ENCODE measurements at places on chromosomes 6 and 20. TPM values are rescaled to one million over a fixed set of nuclear protein-coding genes. Genes with fewer than 3 reads are reported as not detected.

- no peak for DNase-seq
Observed at GRCh38 chr20:1012359-1013168, 10.5 kb upstream of the RSPO4 start.

DNA sequence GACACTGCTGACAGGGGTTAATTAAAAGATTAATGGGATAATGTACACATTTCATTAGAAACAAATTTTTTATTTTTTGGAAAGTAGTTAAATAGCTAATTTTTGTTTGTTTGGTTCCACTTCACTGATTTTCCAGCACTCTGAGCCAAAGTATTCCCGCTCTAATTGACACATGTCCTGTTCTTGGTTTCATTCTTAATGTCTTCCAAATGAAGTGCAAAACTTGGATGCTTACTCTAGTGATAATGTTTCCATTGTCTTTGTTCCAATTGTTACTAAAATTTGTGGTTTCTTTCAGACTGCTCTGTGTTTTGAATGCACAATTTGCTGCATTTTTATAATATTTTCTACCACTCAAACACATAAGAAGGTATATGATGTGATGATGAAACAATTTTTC, 794.3 kb downstream of the PHF3 start:
- no peak for DNase-seq

- no peak for DNase-seq
Observed at GRCh38 chr20:16260911-16261310, 312.3 kb downstream of the KIF16B start.

GRCh38 chr6:106125925-106126435, 39.8 kb downstream of the PRDM1 start:
- peak; percentile 53 for DNase-seq

DNA sequence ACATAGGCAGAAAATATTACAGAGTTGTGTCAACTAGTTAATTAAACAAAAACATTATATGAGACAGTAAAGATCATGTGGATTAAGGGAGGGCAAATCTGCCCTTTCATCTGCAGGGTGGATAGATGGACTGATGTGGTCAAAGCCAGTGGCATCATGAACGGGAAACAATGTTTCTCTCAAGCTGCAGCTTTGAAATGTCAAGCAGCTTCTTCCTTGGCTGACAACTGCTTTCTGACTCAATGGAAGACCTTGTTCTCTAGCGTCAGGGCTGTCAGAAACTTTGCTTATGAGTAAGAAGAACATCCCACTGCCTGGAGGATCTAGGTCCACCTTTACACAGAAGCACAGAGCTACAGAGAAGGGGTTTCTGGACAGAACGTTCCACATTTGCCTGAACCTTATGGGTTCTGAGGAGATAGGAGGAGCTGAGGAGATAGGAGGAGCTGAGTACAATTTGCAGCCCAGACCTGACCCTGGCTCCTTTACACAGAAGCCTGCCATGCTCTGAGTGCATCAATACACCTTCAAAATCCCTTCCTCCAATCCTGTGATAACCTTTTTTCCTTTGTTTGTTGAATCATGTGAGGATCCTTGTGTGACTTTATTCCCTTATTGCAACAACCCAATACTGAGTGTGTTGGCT, 6.1 kb downstream of the CST5 start:
- no peak for DNase-seq

GRCh38 chr6:127243501-127243900, 23.2 kb upstream of the RNF146 start:
- no peak for DNase-seq

DNA sequence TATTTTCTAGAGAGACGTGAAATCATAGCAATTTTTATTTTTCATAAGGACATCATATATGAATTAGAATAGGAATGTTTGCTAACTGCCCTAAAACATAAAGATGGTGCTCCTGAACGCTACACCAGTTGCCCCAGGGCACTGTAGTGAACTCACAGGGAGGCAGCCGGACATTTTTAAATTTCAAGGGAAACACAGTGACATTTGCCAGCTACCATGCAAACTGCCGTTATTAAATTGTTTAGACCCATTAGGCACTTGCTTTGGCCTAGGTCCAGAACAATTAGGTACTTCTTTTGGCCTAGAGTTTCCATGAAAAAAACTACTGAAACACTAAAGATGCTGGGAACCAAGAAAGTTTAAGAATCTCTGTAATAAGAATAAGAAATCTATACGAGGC, 24.9 kb upstream of the CFAP206 start:
- no peak for DNase-seq

GRCh38 chr6:73565767-73566485, 45.1 kb upstream of the EEF1A1 start:
- no peak for DNase-seq

DNA sequence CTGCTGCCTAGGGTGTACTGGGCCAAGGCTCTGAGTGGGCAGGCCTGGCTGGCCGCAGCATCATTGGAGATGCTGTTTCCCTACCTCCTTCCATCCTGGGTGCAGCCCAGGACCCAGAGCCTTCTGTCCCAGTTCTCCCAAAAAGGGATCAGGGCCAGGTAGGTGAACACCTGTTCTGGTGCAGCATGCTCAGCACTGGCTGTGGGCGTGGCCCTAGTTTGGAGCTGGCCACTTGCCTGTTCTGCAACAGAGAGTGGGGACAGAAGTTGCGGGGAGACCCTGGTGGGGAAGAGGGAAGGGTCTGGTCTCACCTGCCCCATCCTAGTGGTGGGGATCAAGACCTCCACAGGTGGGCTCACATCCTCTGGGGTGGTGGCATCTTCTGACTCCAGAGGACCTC, 1.4 kb upstream of the ARMC12 start:
- DNase-seq, result no peak

DNA sequence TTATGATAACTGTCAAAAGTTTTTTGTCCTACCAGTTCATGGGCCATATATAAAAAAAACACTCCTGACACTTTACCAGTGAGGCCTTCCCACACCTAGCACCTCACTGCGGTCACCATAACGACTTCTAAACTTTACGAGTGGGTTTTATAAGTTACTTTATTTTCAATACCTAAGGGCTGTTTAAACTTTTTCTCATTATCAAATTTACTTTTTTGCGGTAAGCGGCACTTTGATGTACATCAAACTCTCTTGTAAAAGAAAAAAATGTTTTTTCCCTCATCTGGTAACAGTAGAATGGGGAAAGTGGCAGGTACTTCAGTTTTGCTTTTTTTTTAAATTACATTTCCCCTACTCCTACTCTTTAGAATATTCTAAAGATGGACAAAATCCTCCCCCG, 36.2 kb downstream of the FYN start:
- peak; percentile 65 for DNase-seq

DNA sequence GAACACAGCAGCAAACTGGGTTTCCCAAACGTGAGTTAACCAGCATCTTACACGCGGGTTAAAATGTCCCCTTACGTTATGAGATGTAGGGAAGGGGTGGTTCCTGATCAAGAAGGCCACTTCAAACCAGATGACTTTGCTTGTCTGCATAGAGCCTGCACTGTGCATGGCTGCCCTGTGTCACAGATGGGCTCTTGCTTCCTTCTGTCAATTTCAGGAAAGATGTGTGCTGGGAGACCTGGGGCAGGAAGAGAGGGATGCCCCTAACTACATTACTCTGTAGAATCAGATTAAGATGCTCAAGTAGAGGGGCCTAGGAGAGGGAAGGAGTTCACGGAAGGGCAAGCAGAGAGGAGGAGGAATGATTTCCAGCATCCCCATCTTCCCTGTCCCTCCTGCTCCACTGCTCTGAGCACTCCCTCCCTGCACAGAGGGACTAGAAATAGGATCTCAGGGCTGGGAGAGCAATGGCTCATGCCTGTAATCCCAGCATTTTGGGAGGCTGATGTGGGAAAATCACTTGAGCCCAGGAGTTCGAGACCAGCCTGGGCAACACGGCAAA, 63.5 kb upstream of the ZMYND8 start:
- DNase-seq, result no peak

DNA sequence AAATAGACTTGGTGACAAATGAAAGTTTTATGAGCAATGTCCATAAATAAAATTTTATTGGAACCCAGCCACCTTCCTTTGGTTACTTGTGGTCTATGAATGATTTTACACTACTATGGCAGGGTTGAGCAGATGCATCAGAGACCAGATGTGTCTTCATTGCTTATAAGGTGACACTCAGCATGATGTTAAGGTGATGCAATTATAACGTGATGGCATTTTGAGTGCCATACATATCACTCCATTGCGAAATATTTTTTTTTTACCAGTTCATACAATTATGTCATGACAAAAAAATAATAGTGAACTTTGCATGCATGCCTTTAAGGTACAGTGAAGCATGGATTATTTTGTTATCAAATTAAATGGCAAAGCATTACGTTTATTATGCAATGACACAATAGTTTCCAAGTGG, 96.0 kb downstream of the ADTRP start:
- no peak for DNase-seq

GRCh38 chr6:71250099-71250602, 38.5 kb upstream of the OGFRL1 start:
- no peak for DNase-seq

GRCh38 chr20:4713401-4713800, 8.3 kb upstream of the PRND start:
- no peak for DNase-seq

GRCh38 chr20:16675001-16675564, 54.7 kb upstream of the SNRPB2 start:
- no peak for DNase-seq

GRCh38 chr6:92752114-92752513, 667.2 kb downstream of the EPHA7 start:
- DNase-seq, result no peak

- no peak for DNase-seq
Observed at GRCh38 chr6:46993846-46994245, 48.3 kb downstream of the ADGRF1 start.

- peak; percentile 44 for DNase-seq
Observed at GRCh38 chr6:95576218-95576997, 927 bp upstream of the MANEA start.

DNA sequence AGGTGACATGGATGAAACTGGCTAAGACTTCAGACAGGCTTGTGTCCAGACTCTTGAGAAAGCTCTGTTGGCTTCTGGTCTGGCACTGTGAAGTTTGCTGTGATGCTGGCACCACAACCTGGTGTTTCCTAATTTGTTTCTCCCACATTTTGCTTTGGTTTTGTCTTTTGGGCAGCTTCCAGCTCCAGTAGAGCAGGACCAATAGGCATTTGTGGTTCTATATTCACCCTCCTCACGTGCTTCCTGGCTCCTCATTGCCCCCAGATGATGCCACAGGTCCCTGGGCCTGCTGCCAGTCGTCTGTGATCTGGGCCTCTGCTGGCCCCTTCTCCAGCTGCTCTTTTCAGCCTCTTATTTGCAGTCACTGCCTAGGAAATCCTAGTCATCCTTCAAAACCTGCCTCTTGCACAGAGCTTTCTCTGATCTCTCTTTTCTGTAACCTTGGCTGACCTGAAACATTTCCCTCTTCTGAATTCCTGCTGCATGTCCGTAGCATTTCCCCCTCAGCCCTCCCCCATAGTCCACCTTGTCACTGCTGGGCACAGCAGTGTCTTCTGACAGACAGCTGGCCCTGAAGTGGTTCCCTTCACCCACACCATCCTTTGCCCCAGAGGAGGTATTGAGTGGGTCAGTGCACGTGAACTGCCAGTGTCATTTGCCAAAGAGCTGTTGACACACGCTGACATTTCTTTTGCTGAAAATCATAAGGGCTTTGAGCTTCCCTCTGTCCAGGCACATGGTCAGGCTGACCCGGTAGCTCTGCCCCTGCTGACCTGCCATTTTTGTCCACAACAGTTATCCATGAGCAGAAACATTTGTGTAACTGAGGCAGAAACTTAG, 63.0 kb downstream of the PTPN1 start:
- no peak for DNase-seq

- no peak for DNase-seq
Observed at GRCh38 chr6:135853986-135854385, 2.5 kb downstream of the PDE7B start.

GRCh38 chr20:62382306-62383198, 4.4 kb upstream of the RPS21 start:
- DNase-seq, result peak; percentile 77

- DNase-seq, result no peak
Observed at GRCh38 chr20:32332614-32333013, 25.5 kb upstream of the ASXL1 start.

DNA sequence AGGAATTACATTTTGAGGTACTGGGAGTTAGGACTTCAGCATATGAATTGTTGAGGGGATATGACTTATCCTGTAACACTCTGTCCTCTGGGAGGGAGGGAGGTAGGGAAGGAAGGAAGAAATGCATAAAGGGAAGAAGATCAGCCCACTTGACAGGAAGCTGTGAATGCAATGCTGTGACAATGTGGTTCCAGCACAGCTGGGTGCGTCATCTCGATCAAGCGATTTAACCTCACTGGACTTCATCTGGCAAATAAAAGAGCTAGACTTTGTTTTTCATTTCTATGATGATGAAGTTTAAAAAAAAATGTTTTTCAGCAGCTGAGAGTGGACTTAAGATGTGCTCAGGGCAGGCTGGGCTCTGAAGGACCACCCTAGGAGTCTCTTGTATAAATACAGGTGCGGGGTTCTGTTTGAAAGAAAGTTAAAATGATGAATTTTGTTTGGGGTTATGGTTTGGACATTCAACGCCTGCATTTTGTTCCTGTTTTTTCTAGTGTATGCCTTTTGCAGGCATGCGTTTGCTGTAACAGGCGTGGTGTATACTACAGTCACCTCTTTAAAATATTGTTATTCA, 178.1 kb downstream of the RIMS1 start:
- no peak for DNase-seq

DNA sequence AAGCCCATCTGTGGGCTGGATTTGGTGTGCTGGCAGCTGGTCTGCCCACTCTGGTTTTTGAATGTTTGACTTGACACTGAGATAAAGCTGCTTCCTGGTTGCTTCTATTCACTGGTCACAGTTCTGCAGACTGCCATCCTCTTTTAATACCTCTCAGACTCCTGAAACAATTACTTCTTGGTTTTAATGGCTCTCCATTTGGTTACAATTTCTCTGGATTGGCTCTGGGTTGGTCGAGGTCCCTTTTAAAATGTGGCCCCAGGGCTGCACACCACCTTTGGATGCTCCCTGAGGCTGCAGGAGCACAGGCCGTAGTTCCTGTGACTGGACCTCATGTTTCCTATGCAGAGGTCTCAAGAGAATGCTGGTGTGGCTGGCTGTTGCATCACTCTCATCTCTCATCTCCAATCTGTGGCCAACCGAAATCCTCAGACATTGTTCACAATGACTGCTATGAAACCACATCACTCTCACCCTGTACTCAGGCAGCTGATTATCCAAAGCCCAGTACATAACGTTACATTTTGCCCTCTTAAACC, 98.5 kb downstream of the INSM1 start:
- no peak for DNase-seq

GRCh38 chr6:24547243-24547642, 52.5 kb downstream of the ALDH5A1 start:
- DNase-seq, result peak; percentile 34

GRCh38 chr6:156904176-156904967, 127.2 kb downstream of the ARID1B start:
- DNase-seq, result no peak

Gene BTN1A1
- not detected for polyA plus RNA-seq

Gene EXOC2
- 48.3 TPM for polyA plus RNA-seq

Gene VEGFA
- not detected for polyA plus RNA-seq

Gene RBBP8NL
- polyA plus RNA-seq, result not detected

Gene KHDC1L
- polyA plus RNA-seq, result not detected

Gene FAM120B
- polyA plus RNA-seq, result 33.4 TPM

Gene DYNLT2
- 1.5 TPM for polyA plus RNA-seq

Gene MATN4
- not detected for polyA plus RNA-seq

Gene OPRM1
- polyA plus RNA-seq, result not detected

Gene ZBP1
- 18.0 TPM for polyA plus RNA-seq

Gene ZNF334
- not detected for polyA plus RNA-seq

Gene TRIM15
- polyA plus RNA-seq, result not detected

Gene FOXA2
- polyA plus RNA-seq, result not detected

Gene E2F1
- 0.89 TPM for polyA plus RNA-seq

Gene THEMIS
- 112 TPM for polyA plus RNA-seq

Gene RIPOR2
- polyA plus RNA-seq, result 431 TPM

Gene ATAT1
- polyA plus RNA-seq, result 0.29 TPM

Gene C6orf58
- 0.31 TPM for polyA plus RNA-seq

Gene TUBB1
- not detected for polyA plus RNA-seq

Data from CD4-positive, alpha-beta memory T cell (primary cell).